ENCODE measurements at places on chromosomes 4 and X. TPM values are rescaled to one million over a fixed set of nuclear protein-coding genes. Genes with fewer than 3 reads are reported as not detected.

The UVSSA gene
- 5.0 TPM for polyA plus RNA-seq

The ARR3 gene
- not detected for polyA plus RNA-seq

The TASL gene
- 0.11 TPM for polyA plus RNA-seq

The C1QTNF7 gene
- 1.7 TPM for polyA plus RNA-seq

The FABP2 gene
- 0.63 TPM for polyA plus RNA-seq

The CLIC2 gene
- 7.7 TPM for polyA plus RNA-seq

The PRRG1 gene
- 6.1 TPM for polyA plus RNA-seq

The AIFM1 gene
- 129 TPM for polyA plus RNA-seq

The FRMD7 gene
- 0.05 TPM for polyA plus RNA-seq

The PWWP3B gene
- polyA plus RNA-seq = 3.9 TPM

The RTL3 gene
- polyA plus RNA-seq = 0.07 TPM

The MAN2B2 gene
- 11.5 TPM for polyA plus RNA-seq

The GPRIN3 gene
- polyA plus RNA-seq = 2.1 TPM

The INTU gene
- polyA plus RNA-seq = 4.4 TPM
